ENCODE measurements at places on chromosomes 3 and 15. TPM values are rescaled to one million over a fixed set of nuclear protein-coding genes. Genes with fewer than 3 reads are reported as not detected.

The MME gene
- total RNA-seq, result 31.7 TPM

The HMCES gene
- 29.6 TPM for total RNA-seq

DNA sequence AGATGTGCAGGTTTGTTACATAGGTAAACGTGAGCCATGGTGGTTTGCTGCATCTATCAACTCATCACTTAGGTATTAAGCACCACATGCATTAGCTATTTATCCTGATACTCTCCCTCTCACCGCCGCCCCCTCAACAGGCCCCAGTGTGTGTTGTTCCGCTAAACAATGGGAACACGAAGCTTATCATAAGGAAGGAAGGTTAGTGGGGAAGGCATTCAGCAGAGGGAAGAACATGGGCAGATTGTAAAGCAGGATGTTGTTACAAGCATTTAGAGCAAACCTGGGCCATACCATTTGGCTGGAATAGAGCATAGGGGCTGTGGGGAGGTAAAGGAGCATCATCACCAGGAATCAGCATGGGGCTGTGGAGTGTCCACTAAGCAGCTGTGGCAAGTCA is 111.8 kb downstream of the SSR3 start:
- H3K4me1 ChIP-seq, result peaks cover 5% of the 10 kb centered on the region
- no peak overlapping the region for H3K4me3 ChIP-seq
- no peak for DNase-seq
- H3K27me3 ChIP-seq, result no peaks in the 10 kb centered on the region

GRCh38 chr15:36911322-36911944 is 188.9 kb downstream of the MEIS2 start:
- no peaks in the 10 kb centered on the region for H3K27me3 ChIP-seq
- no peak overlapping the region for H3K4me3 ChIP-seq
- no peak for DNase-seq
- peaks cover 27% of the 10 kb centered on the region for H3K36me3 ChIP-seq

The SEMA3G gene
- 0.66 TPM for total RNA-seq

The CYP19A1 gene
- not detected for total RNA-seq

The CLEC3B gene
- 1.2 TPM for total RNA-seq

The PAQR5 gene
- total RNA-seq, result 0.89 TPM

GRCh38 chr3:84439476-84439875 is 519.3 kb upstream of the CADM2 start:
- H3K4me3 ChIP-seq, result no peak overlapping the region
- no peak for DNase-seq
- no peaks in the 10 kb centered on the region for H3K4me1 ChIP-seq
- no peaks in the 10 kb centered on the region for H3K27me3 ChIP-seq
- no peak overlapping the region for H3K27ac ChIP-seq
- no peaks in the 10 kb centered on the region for H3K36me3 ChIP-seq

The GAP43 gene
- 4.2 TPM for total RNA-seq

The RETNLB gene
- not detected for total RNA-seq

Data from mesothelial cell of epicardium (in vitro differentiated cells).